Activated CD8-positive, alpha-beta memory T cell treated with anti-CD3 and anti-CD28 coated beads, Interleukin-2, amount 10 ng/mL, durations not matched to agents 7 days and 5 days (primary cell): ENCODE measurements at places on chromosomes 6 and 20.

GRCh38 chr20:25009218-25010145 is 16.9 kb upstream of the APMAP start:
- peak; percentile 32 for DNase-seq

DNA sequence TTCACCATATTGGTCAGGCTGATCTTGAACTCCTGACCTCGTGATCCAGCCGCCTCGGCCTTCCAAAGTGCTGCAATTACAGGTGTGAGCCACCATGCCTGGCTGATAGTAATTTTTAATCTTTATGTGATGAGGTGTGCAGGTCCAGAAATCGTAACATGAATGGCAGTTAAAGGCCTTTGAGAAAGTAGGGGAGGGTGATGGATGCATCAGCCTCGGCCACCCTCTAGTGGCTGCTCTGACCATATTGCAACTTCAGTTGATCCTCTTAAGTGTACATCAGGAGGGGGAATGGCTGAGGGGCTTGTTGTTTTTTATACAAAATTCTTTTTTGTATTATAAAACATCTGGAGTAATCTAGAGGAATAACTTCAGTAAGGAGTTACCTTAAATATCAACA is 193.0 kb downstream of the ZFAND3 start:
- DNase-seq: no peak

DNA sequence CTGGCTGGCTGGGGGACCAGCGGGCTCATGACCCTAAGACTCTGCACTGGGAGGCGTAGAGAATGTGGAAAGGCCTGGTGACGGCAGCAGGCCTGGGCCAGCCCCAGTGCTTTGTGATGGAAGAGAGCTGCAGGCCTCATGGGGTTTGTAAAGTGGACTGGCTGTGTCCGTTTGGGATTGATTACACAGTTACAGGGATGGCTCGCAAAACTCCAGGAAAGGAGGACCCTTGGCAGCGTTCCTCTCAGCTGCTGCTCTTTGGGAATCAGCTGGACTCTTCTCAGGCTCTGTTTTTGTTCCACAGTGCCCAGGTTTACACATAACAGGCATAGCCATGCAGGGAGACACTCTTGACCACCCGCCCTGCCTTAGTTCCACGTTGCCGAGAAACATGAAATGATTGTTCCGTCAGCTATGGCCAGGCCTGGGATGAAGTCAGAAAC is 89.0 kb downstream of the SLX4IP start:
- DNase-seq: no peak

GRCh38 chr6:107264357-107264840 is 149.1 kb upstream of the BEND3 start:
- no peak for DNase-seq

GRCh38 chr6:137286368-137286767 is 67.2 kb upstream of the IFNGR1 start:
- no peak for DNase-seq

DNA sequence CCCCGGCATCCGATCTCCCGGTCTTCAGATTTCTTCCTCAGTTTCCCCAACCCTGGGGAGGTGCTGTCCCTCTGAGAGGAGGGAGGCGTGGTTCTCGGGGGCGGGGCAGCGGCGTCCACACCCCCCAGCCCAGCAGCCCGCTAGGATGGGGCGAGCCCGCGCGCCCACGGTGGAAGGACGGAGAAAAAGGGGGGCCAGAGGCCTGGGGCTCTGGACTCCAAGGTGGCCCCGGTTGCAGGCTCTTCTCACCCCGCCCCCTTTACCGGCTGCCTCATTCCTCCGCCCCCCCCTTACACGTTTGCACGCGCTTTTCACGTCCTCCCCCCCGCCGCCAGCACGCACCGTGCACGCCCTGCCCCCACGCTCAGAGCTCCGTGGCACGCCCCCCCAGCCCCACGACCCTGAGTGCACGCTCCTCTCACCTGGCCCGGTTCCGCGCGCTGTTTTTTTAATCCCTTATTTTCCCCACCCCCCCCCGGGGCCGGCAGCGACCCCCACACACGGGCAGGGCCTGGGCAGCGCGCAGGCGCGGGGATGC is 402 bp downstream of the ZBTB12 start:
- DNase-seq: peak; percentile 71
